Right cardiac atrium (tissue), 5 donors: ENCODE measurements at places on chromosomes 6 and 20.

DNA sequence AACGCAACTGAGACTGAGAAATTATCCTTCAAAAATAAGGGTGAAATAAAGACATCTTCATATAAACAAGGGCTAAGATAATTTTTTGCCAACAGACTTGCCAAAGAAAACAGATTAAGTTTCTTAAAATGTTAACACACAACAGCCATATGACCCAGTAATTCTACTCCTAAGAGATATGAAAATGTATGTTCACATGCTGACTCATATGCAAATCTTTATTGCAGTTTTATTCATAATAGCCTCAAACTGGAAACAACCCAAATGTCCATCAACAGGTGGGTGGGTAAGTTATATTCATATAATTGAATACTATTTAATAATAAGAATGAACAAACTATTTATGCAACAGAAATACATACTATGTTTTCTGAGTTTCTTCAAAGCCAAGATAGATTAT is 140.1 kb downstream of the REV3L start:
- no peak for DNase-seq

DNA sequence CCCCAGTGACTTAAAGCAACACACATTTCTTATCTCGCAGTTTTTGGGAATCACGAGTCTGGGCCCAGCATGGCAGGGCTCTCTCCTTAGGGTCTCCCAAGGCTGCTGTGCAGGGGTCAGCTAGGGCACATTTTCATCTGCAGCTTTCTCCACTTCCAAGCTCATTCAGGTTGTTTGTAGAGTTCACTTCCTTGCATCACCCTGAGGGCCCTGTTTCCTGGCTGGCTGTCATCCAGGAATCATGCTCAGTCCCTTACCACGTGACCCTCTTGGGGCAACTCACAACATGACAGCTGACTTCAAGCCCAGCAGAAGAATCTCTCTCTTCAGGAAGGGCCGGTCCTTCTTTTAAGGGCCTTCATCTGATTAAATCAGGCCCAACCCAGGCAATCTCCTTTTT is 21.3 kb downstream of the SNAP25 start:
- DNase-seq, result no peak

DNA sequence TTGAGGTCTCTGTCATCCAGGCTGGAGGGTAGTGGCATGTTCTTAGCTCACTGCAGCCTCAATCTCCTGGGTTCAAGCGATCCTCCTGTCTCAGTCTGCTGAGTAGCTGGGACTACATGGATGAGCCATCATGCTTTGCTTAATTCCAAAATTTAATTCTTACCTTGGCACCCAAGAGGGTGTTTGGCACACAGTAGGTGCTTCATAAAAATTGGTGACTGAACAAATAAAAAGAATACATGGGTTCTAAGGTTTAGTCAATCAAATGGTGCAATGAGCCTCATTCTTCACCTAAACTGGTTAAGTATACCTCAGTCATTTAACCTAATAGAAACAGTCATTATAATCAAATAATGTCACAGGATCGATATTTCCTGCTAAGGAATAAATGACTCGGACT is 170.4 kb downstream of the GMPR start:
- DNase-seq, result no peak

- DNase-seq, result no peak
These were observed 842 bp downstream of the POLR1C start for GRCh38 chr6:43517505-43518357.

GRCh38 chr20:11401988-11402387 is 515.7 kb upstream of the BTBD3 start:
- DNase-seq, result no peak

DNA sequence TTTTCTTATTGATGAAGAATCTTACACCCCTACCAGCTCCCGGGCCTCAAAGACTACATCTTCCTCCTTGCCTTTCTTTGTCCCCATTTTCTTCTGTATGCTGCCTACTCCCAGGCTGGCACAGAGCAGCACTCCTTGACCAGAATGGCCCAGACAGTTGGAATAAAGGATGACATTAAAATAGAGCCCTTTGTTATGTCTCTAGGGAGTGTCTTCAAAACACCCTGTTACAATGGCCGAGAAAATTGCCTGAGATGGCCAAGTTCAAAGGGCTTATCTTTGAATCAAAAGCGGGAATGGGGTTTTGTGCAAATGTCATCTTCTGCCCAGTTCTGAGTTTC is 79.0 kb upstream of the TBC1D7 start:
- DNase-seq, result no peak

- no peak for DNase-seq
These were observed 75.6 kb downstream of the CDC5L start for GRCh38 chr6:44462797-44463727.
